ENCODE measurements at places on chromosomes 5 and 9. TPM values are rescaled to one million over a fixed set of nuclear protein-coding genes. Genes with fewer than 3 reads are reported as not detected.

SH3TC2 gene
- total RNA-seq = 0.72 TPM

ZDHHC11 gene
- 1.8 TPM for total RNA-seq

C5orf52 gene
- not detected for total RNA-seq

P4HA2 gene
- 155 TPM for total RNA-seq

TAF11L5 gene
- total RNA-seq = not detected

PDGFRB gene
- 567 TPM for total RNA-seq

CFAP90 gene
- 1.1 TPM for total RNA-seq

C5orf63 gene
- total RNA-seq = 2.2 TPM

TAF1L gene
- not detected for total RNA-seq

HTR4 gene
- not detected for total RNA-seq

UBE2QL1 gene
- total RNA-seq = 0.29 TPM

All from osteoblast (primary cell).